ENCODE measurements at places on chromosomes 16 and 17.

DNA sequence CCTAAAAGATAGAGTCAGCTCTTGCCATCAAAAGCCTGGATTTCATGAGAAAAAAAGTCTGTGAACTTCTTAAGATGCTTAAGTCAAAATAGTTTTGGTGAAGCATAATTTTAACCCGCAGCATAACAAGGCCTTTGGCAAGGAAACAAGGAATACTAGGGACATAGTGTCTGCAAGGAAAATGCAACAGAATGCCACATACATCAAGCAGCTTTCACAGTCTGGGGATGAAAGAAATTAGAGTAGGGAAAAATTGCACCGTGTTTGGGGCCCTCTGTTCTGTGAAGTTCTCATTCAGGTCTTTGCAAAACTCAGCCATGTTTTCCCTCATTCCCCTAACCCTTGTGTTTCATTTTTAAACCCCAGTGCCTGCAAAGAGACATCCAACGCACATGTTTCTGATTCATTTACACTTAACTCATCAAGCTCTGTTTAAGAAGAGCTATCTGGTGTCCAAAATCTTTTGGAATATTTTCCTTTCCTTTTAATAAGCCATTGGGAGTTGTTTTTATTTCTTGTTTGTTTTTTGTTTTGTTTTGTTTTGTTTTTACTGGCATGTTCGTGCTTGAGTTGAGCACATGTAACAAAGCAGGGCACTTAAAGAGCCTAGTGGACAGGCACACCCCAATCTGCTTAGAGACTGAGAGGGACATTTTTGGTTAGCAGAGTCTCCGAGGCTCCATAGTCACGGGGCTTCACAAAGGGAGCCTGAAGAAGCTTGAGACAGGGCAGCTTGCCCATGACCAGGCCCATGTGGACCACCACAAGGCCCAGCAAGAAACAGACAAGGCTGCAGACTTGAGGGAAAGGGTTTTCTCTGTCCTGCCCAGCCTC is 116.5 kb downstream of the ANKFN1 start:
- no peak for DNase-seq

DNA sequence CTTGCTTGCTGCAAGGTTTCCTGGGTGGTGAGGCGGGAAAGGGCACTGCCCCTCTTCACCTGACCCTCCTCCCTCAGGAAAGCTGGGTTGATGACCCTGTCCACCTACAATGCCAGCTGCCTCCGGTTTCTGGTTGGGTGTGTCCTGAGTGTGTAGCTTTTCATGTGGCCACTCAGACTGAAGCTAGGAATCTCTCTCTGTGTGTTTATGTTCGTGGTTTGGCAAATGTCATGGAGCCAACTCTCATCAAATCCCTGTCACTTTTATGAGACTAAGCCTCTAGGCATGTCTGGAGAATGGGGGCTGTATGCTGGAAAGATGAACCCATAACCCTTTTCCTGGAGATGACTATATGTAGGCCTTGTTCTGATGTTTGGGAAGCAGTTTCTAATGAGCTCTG is 17.1 kb downstream of the PLEKHG4 start:
- DNase-seq: no peak

GRCh38 chr17:83160443-83161297 is 81.3 kb downstream of the METRNL start:
- no peak for DNase-seq

- no peak for DNase-seq
These were observed 31.0 kb upstream of the PITPNA start for GRCh38 chr17:1593630-1593931.

DNA sequence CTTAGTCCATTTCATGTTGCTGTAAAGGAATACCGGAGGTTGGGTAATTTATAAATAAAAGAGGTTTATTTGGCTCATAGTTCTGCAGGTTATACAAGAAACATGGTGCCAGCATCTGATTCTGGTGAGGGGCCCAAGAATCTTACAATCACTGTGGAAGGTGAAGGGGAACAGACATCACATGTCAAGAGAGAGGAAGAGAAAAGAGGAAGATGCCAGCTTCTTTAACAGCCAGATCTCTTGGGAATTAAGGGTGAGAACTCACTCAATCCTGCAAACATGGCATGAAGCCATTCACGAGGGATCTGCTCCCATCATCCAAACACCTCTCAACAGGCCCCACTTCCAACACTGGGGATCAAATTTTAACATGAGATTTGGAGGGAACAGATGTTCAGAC is 49.5 kb downstream of the BMERB1 start:
- no peak for DNase-seq

- DNase-seq: no peak
These were observed 2.0 kb upstream of the ALDH3A1 start for GRCh38 chr17:19750020-19750572.

- no peak for DNase-seq
These were observed 227.1 kb downstream of the MAP2K4 start for GRCh38 chr17:12247761-12248160.

GRCh38 chr17:19311421-19312215 is 50.9 kb downstream of the B9D1 start:
- no peak for DNase-seq

DNA sequence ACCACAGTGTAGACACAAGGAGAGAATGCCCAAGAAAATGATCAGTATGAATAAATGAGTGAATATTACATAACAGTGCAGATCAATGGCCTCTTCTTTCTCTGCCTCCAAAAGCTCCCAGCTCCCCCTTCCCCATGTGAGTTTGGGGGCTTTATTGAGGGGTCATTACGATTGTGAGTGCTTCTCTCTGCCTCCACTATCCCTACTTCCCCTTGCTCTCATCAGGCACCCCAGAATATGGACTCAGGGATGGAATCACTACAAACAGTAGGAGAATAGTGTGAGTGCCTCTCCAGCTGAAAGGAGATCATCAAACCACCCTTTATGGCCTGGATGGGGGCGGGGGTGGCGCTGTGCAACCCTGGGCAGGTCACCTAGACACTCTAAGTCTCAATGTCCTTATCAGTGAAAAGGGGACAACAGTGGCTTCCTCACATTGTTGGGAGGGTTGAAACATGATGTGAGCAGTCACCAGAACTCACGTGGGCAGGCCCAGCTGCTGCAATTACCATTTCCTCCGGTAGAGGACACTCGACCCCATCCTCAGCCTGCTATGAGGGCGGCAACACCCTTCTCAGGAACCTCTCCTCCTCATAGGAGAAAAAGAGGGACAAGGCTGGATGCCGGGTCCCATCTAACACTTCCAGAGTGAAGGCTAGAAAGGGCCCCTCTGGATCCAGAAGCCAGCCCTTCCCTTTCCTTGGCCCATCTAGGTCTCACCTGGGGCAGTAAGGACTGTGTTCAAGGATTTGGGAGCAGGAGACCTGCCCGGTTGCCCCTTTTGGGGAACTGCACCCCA is 2.1 kb upstream of the EPOP start:
- peak; percentile 59 for DNase-seq

DNA sequence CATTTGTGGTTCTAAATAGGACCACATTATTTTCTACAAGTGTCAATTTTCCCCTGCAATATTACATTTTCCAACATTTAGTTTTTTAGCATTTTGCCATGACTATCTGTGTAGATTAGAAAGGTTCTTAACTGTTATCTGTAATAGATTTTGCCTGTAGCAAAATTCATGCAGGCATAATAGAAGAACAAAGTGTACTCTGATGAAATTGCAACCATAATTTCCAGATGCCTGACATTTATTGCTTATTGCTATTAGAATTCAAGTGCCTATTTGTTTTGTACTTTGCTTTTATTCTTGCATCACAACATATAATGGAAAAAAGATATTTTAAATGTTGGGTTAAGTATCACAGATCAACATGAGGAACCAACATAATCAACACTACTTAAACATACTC is 337.7 kb downstream of the TOX3 start:
- DNase-seq: no peak

GRCh38 chr16:28607116-28607623 is 2.7 kb downstream of the SULT1A1 start:
- no peak for DNase-seq

DNA sequence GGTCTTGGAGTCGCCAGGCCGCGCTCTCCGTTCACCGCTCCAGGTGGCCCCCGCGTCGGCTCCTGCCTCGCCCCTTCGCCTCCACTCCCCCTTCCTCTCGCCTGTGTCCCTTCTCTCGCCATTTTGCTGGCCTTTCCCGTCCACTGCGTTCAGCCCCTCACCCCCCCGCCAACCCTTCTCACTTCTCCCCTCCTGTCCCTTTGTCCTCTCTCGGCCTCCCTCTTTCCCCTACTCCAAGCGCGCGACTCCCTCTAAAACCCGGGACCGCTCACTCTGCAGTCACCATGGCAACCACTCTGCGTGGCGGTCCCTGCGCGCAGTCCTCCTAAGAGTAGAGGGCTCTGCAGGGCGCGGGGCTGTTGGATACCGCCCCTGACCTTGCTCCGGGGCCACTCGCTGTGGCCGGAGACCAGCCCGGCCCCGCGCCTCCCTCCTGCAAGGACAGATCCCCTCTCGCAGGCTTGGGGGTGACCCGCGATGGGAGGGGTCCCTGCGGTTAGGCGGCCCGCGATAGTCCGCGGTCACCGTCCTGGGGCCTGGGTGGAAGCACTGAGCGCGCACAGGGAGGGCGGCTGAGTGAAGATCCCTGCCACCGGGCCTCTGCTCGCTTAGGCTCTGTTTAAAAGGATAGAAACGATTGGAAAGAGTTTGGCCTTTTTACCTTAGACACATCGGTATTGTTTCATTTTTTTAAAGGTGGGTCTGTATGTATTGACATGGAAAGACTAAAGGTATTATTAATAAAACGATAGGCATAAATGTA is 454 bp downstream of the CCDC40 start:
- no peak for DNase-seq

DNA sequence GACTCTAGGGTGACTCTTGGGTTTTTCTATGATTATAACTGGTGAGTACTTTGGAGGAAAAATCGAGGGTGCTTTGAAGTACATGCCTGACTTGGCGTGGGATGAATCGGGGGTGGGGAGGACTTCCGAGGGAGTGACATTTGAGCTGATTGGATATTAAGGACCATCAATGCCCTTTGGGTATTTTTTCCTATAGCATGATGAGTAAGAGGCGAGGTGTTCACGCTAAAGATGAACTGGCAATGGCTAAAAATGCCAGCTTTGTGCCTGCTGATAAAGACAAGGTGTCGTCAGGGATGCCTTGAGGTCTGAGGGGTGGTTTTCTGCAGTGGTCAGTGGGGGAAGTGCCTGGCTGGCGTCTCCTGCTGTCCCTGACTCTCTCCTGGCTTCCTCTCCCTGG is 25.3 kb downstream of the USP43 start:
- no peak for DNase-seq

DNA sequence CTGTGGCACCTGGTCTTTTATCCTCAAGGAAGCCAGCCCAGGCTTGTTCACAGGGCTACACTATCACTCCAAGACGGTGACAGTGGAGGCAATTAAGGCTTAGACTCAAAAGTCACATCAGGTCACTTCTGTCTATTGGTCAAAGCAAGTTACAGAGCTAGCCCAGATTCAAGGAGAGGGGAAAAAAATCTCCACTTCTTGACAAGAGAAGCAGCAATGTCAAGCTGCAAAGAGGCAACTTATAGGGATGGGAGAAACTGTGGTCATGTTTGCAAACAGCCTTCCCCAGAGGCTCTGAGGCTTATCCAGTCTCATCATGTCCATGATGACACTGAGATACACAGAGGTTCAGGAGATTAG is 31.6 kb downstream of the SERPINF1 start:
- no peak for DNase-seq

- no peak for DNase-seq
These were observed 119.9 kb downstream of the CMIP start for GRCh38 chr16:81564421-81564911.

GRCh38 chr16:11681556-11681955 is 13.3 kb downstream of the SNN start:
- no peak for DNase-seq

DNA sequence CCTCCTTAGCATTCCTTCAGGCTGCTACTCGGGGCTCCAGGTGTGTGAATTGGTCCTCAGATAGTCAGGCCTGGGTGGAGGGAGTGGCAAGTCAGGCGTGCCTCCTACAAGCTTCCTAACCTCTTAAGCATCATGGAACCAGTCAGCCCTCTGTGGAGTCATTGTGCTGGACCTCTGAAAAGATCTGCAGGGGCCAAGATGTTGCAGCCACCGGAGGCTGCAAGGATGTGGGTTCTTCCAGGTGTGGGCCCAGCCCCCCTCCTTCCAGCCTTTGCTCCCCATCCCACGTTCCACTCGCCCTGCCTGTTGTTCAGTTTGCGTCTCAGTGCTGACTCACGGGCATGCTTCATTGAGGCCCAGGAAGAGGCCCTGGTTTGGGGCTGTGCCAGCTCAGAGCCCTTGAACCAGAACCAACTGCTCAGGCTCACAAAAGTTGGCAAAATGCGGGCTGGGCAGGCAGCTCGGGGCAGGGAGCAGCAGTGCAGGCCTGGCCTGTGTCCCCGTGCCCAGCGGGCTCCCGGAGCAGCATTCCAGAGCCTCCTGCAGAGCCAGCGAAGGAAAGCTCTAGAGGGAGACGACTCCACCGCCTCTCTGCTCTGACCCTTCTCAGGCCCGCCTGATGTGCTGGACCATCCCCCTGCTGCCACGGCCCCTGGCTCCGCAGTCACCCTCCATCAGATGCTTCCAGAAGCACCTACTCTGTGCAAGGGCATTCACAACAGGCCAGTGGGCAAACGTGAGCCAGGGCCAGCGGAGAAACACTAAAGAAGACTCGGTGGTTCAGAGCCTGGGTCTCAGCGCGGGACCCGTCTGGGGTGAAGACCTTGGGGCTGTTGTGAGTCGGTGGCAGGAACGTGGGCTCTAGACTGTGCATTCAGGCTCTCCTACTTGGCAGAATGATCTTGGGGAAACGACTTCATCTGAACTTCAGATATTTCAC is 7.5 kb downstream of the LDHD start:
- peak; percentile 29 for DNase-seq

GRCh38 chr16:22684574-22685458 is 129.1 kb upstream of the HS3ST2 start:
- no peak for DNase-seq

DNA sequence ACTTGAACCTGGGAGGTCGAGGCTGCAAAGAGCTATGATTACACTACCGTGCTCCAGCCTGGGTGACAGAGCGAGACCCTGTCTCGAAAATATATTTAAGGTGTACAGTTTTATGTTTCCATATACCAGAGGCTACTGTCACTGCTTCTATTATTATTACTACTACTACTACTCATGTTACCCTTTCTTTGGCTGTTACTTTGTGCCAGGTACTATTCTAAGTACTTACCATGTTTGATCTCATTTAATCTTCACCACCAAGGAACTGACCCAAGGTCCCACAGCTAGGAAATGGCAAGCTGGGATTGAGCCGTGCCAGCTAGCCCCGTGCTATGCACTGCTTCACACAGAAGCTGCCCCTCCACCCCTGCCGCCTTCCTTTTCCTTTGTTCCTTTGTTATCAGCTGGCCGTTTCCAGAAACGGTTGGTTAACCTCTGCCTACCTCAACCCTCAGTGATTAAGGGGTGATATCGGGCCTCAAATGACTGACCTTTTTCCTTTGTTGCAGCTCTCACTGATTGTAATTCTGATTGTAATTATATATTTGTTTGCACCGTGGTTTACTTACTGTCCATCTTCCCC is 78.4 kb downstream of the ABCC1 start:
- no peak for DNase-seq

- no peak for DNase-seq
These were observed 9.4 kb downstream of the OR4D2 start for GRCh38 chr17:58176200-58176599.
